ENCODE measurements at places on chromosomes 1 and 21.
A peak's percentile ranks its signal among the peaks of the same experiment; 100 is the strongest.

DNA sequence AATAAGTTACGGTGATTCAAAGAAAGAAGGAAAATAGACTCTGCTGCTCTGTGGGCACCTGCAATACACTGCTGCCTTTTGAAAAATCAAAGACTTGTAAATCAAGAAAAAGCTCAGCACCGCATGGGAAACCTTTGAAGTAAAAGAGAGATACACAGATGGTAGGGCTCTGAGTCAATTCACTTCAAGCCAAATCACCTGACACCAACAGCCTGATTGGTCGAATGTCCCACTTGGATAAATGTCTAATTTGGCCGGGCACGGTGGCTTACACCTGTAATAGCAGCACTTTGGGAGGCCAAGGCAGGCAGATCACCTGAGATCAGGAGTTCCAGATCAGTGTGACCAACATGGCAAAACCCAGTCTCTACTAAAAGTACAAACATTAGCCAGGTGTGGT lies 19.2 kb upstream of the RCAN3 start:
- DNase-seq: no peak

DNA sequence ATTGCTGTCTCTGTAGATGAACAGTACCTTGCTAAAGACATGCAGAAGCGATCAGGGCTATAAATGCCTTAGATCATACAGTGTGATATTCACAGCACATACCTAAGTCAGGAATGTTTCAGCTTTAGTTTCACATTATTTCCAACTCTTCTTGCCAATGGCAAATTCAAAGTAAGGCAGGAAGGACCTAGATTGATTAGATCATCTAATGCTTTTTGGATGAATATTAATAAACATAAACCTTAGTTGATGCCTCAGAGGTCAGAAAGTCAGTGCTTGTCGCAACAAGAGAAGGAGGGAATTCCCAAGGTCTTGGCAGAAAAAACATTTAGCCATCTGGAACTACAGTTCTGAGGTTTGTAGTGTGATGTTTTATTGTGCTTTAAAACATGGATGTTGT lies 122.3 kb downstream of the TNFSF18 start:
- DNase-seq: no peak

GRCh38 chr1:15358565-15359133 lies 51.0 kb upstream of the EFHD2 start:
- DNase-seq: no peak

DNA sequence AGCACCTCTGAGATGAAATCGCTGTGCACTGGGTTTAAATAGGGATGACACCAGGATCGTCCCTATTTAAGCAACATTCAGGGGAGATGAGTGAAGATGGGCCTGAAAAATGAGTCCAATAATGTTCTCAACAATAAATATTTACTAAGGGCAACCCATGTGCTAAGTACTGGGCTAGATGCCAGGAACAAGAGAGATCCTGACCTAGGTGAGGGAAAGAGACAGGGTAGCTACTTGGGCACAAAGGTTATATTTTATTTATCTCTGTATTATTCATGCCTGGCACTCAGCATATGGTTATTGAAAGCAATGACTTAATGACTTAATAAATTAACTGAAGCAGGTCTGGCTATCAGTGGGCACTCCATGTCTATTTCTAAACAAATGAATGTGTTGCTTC lies 27.4 kb upstream of the AVPR1B start:
- DNase-seq: no peak

GRCh38 chr1:172180501-172181285 lies 239.8 kb upstream of the C1orf105 start:
- no peak for DNase-seq

DNA sequence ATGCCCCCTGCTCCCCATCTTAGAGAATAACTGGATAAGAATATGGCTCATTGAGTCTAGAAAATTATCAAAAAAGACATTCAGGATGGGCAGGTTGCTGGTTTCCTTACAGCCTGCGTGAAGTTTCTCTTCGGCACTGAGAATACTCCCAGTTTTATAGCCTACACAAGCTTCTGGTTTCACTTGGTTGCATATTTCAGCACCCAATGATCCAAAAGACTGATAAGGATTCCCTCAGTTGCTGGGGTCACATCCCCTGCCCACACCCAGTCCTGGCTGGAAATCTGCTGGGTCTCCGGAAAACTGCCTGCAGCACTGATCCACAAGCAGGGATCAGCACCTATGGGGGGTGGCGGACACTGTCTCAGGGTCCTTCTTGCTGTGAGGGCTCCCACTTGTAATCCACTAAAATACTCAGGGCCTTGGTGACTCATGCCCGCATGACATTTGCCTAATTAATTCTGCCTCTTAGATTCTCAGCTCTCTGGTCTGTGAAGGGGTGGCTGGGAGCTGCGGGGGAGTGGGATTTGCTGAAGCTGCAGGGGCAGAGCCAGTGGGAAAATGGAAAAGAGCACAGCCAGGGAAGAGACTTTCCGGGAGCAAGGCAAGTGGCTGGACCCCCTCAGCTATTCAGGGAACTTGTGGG lies 142.5 kb downstream of the ZNF648 start:
- DNase-seq: no peak

- no peak for DNase-seq
These were observed 229.0 kb upstream of the RAB4A start for GRCh38 chr1:229041946-229042345.

DNA sequence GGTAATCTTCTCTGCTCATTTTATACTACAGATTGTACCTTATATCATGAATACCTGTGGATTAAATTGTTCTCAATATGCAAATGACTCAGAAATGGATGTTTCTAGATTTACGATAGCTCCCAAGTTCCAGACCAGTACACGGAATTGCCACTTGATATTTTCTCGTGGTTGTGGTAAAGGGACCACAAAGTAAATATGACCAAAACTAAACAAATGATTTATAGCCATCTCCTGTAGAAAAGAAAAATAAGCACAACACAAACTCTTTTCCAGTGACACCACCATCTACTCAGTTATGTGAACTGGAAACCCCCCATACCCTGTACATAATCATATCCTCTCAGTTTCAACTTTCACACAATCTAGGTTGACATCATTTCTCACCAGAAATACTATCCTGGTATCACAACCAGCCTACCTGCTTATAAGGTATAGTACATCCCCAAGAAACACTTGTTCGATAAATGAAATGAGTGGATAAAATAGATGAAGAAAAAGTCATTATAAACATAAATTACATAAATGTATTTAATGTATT lies 172.3 kb downstream of the ADGRL4 start:
- DNase-seq: no peak

GRCh38 chr1:23403735-23404486 lies 20.6 kb downstream of the TCEA3 start:
- DNase-seq: peak; percentile 62

DNA sequence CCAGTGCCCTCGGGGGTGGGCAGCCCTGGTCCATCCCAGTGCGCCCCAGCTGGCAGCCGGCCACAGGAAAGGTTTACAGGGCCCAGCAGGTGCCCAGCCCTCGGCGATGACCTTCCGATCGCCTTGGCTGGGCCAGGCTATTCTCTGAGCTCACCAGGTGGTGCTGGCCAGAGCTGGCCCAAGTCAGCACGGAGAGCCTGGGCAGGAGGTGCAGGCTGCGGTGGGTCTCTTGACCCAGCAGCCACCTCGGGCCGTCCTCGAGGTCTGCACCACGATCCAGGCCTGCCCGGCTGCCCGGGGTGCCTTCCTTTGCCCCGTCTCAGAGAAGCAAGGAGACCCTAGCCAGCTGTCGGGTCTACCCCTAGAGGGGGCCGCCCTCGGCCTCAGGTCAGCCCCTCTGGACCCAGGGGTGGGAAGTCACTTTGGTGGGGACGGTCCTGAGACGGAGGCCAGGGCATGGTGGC lies 370 bp downstream of the PERM1 start:
- DNase-seq: no peak

DNA sequence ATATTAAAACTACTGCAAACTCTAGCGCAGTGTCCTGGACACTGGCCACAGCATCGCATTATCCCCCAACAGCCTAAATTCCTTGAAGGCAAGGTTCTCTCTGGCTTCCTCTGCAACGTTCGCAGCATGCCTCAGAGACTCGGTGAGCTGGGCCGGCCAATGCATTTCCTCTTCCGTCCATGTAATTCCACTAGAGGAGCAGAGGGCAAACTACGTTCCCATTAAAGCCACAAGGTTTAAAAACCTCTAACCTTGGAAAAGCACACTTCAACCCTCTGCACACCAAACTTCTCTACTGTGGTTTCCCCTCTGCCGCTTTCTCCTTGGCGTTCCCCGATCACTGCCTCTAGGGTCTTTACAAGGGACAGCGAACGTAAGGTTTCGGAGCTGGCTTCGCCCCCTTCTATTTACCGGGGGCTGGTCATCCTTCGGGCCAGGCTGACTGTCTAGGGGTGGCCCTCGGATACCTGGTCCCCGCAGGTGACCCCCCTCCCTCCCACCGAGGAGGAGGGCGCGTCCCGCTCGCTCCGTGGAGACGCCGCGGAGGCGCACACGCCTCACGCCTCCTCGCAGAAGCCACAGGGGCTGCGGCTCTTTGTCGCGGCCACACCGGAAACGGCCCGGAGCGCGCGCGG lies 456 bp upstream of the SMYD2 start:
- no peak for DNase-seq

GRCh38 chr1:46603481-46603857 lies 599 bp downstream of the MKNK1 start:
- no peak for DNase-seq

GRCh38 chr1:165290148-165290547 lies 66.4 kb downstream of the LMX1A start:
- DNase-seq: no peak

DNA sequence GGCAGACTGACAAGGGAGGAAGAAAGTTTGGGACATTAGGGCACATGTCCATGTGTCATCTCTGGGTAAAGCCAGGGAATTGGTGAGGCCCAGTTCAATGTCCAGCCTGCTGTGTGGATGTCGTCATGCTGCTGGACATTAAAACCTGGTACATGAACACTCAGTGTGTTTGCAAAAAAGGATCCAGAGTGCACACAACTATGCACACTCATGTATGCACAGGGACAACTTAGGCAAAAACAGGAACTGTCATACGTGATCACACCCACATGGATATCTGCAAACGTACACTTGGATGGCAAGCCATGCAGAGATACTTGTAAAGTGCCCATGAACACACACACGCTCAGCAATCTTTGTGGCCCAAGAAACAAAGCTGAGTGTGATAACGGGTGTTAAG lies 47.9 kb upstream of the NEK2 start:
- DNase-seq: no peak

DNA sequence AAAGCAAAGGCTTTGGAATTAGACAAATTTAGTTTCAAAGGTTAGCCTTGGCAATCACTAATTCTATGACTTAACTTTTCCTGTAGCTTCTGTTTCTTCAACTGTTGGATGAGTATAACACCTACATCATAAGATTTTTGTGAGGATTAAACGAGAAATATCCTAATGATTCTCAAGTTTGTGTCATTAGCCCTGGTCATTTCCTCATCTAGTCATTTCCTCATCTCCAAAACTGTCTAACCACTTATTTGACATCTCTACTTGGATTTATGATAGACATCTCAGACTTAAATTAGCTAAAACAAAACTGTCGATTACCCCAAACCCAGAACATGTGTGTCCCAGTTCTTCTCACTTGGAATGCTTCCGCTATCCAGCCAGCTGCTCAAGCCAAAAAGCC lies 80.2 kb upstream of the CHODL start:
- no peak for DNase-seq

DNA sequence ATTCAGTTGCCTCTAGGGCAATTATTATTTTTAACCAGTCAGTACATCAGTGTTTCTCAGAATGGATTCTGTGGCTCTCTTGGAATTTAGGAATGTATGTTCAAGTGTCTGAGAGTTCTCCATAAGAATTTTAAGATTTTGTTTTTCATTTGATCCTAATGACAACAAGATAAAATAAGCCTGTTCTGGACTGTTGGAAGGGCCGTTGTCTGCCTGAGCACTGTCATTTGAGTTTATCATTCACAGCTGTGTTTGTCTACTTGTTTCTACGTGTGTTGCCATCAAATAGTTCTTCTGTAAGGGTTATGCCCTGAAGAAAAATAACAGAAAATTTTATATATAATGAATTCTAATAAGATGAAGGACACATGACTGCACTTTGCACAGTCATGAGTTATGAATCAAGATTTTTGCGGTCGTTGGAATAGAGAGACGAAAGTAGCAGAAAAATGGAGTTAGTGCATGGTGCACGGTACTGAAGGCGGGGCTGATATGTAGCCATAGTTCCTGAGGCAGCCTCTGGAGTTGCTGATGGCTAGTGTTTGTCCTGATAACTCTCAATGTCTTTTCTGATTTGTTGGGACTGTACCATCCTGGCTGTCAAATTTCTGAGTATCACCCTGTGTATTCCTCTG lies 92.5 kb downstream of the NOS1AP start:
- DNase-seq: no peak

- DNase-seq: no peak
These were observed 8.7 kb downstream of the NFASC start for GRCh38 chr1:204879351-204879750.

DNA sequence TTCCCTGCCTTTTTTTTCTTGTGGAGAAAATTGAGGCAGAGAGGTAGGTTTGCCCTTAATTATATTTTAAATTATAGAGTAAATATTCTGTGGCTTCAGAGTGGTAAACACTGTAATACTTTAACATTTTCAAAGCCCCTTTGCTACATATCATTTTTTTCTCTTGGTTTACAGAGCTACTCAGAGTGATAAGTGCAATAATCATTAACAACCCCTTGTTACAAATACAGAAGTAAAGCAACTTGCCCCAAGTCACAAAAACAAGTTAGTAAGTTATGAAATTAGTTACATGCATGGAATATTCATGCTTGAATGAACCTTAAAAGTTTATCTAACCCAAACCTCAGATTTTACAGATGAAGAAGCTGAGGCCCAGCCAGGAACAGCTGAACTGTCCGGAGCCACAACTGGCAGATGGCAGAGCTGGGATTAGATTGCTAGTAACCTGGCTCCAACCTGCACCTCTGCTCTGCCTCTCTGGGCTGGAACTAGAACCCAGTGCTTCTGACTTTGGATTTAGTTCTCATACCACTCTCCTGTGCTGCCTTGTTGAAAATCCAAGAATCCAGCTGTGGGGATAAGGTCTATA lies 48.7 kb downstream of the TNN start:
- no peak for DNase-seq

DNA sequence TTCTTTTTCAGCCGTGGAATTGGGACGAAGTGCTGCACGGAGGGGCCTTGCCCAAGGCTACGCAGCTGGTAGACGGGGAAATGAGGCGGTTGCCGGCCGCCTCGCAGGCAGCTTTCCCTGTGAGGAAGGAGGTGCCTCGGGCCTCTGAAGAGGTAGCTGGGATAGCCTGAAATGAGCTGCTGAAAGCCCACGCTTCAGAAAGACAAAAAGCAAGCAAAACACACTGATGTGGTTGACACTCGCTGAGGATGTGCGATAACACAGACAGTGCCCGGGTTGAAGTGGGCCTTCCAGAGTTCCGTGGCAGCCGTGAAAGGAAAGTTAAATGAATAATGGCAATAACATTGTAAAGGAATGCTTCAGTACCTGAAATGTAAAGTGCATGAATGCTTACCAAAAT lies 47.2 kb downstream of the S1PR1 start:
- peak; percentile 23 for DNase-seq

GRCh38 chr1:208043691-208044181 lies 132.8 kb upstream of the CD34 start:
- DNase-seq: no peak

- DNase-seq: no peak
These were observed 52.0 kb upstream of the ACTRT2 start for GRCh38 chr1:2969011-2969844.

GRCh38 chr21:14119038-14119437 lies 91.7 kb downstream of the LIPI start:
- no peak for DNase-seq

GRCh38 chr1:69230208-69230607 lies 337.5 kb upstream of the LRRC7 start:
- no peak for DNase-seq
